Cardiac fibroblast (primary cell): ENCODE measurements at places on chromosomes 1 and 21.

- no peak for DNase-seq
These were observed 67.7 kb downstream of the LBR start for GRCh38 chr1:225360119-225360518.

- DNase-seq, result no peak
These were observed 26.1 kb downstream of the VPS13D start for GRCh38 chr1:12255913-12256312.

DNA sequence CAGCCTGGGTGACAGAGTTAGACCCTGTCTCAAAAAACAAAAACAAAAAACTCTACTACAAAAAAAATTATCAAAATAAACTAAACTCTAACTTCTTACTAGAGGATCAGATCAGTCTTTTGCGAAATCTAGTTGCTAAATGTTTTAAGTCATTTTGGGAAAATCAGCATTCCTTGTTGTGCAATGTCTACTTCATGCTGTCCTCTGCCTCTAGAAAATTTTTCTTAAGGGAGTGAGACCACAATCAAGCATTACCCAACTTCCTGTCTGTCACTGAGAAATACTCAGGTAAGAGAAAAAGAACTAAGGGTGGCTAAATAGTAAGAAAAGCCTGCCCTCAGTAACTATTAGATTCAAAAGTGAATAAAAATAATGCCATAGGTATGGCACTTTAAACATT lies 67.2 kb upstream of the FOXD3 start:
- DNase-seq, result peak; percentile 18

DNA sequence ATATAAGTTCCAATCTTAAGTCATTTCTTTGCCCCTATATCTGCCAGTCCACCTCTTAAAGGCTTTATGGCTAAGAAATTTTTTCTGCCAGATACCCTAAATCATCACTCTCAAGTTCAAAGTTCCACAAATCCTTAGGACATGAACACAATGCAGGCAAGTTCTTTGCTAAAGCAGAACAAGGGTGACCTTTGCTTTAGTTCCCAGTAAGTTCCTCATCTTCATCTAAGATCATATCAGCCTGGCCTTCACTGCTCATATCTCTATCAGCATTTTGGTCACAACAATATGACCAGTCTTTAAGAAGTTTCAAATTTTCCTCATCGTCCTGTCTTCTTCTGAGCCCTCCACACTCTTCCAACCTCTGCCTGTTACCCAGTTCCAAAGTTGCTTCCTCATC lies 402.2 kb upstream of the RUNX1 start:
- no peak for DNase-seq

DNA sequence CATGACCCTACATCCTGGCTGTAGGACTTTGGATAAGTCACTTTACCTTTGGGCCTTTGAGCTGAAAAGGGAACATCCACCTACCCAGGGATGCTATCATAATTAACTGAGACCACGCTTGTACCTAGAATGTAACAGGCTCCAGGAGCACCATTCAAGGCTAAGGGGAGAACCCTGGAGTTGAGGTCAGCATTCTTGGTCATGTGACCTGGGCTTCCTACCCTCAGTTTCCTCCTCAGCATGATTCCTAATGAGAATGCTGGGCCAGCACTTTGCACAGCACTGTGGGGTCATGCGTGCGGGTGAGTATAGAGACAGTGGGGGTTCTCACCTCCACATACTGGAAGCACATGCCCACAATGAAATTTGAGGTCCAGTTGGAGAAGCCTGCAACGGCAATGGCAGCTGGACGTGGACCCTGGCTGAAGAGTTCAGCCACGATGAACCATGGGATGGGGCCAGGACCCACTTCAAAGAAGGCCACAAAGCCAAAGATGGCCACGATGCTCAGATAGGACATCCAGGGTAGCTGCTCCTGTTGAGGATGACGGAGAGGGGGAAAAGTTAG lies 31.3 kb downstream of the SLC2A1 start:
- DNase-seq, result no peak

- DNase-seq, result no peak
These were observed 26.9 kb upstream of the LRRC3 start for GRCh38 chr21:44428281-44428960.
